ENCODE measurements at places on chromosomes 2 and 18. TPM values are rescaled to one million over a fixed set of nuclear protein-coding genes. Genes with fewer than 3 reads are reported as not detected.

DNA sequence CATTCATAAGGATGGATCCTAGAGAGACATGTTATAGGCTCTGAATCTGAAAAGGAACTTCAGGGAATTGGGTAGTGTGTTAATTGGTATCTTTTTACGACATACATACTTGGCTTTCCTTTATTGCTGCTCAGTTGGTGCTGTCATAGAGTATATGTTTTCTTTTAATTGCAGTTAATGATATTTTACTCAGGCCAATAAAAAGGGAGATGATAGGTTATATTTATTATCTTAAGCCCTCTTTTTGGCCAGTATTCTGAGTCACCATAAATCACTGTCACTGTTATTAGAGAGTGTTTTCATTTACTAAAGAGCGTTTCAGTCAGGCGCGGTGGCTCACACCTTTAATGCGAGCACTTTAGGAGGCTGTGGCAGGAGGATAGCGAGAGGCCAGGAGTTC, 47.6 kb downstream of the RALBP1 start:
- no peak for DNase-seq

GRCh38 chr2:100021791-100022340, 120.5 kb downstream of the AFF3 start:
- no peak for DNase-seq

- DNase-seq, result no peak
Observed at GRCh38 chr2:64492821-64493220, 31.3 kb upstream of the AFTPH start.

- DNase-seq, result no peak
Observed at GRCh38 chr18:9700261-9700796, 7.8 kb upstream of the RAB31 start.

DNA sequence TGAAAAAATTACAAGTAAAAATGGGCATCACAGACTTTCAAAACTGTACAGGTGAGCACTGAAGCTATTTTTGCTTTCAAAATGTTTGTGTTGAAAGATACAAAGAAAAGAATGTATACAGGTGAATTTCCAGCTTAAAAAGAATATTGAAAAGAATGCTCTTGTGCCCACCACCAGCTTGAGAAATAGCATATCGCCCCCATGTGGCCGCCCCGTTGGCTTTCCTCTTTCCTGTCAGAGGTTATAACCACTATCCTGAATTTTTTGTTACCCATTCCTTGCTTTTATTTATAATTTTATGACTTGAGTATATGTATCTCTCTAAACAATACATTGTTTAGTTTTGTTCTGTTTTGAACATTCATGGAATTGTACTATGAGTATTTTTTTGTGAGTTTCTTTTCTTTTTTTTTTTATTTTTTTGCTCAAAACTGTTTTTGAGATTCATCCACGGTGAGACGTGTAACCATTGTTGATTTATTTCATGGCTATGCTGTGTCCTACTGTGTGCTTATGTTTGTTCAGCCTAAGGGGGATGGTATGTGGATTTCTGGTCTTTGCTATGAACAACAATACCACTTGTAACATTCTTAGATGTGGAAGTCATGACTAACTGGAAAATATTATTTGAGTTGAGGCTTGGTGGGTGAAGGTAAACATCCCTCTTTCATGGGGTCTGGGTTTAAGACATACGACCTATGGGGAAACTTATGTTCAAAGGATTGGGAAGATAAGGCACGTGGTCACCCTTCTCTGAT, 11.6 kb downstream of the TRPM8 start:
- no peak for DNase-seq

DNA sequence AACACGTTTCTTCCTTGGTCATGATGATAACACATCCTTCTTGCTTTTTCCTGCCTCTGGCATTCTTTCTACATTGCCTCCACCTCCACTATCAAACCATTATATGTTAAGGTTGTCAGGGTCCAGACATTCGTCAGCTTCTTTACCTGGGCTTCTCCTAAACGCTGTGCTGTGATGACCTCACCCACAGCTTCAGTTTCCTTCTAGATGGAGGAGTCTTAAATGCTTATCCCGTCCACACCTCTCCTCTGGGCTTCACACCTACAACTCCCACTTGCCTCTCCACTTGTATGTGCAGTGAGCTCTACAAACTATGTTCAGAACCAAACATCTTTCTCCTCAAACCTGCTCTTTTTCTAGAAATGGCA, 666 bp upstream of the STAT1 start:
- no peak for DNase-seq

GRCh38 chr2:10446631-10447030, 1.5 kb downstream of the ODC1 start:
- DNase-seq, result no peak

- DNase-seq, result peak; percentile 48
Observed at GRCh38 chr2:224126003-224126402, 86.9 kb upstream of the SERPINE2 start.

DNA sequence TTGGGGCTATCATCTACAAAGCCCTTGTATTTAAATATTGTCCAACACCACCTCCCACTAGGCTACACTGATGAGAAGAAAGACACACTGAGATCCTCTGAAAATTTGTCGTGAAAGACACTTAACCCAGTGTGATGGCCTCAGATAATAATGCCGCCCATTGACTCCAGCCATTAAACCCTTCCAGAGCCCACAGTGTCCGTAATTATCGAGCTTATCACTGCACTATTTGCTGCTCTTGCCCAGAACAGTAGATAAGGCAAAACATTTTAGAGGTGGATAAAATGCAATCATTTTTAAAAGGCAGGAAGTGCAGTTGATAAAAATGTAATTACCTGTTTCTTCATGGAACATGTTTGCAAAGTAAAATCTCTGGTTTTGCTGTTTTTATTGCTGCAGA, 121.3 kb upstream of the DDX18 start:
- no peak for DNase-seq

GRCh38 chr2:238106339-238106697, 6.2 kb downstream of the ESPNL start:
- DNase-seq, result no peak

GRCh38 chr2:55807900-55808299, 114.3 kb upstream of the PNPT1 start:
- no peak for DNase-seq

- DNase-seq, result peak; percentile 8
Observed at GRCh38 chr2:197628043-197628500, 47.3 kb downstream of the RFTN2 start.

The ANKRD30BL gene
- polyA plus RNA-seq, result 0.12 TPM

The UGT1A5 gene
- not detected for polyA plus RNA-seq

The SPRED2 gene
- 39.0 TPM for polyA plus RNA-seq

The LCT gene
- polyA plus RNA-seq, result not detected

The CNGA3 gene
- polyA plus RNA-seq, result 0.92 TPM

The PPP1R1C gene
- polyA plus RNA-seq, result 0.40 TPM

The IL1RL1 gene
- not detected for polyA plus RNA-seq

The ANXA4 gene
- 26.4 TPM for polyA plus RNA-seq
